ENCODE measurements at places on chromosomes 1 and 21. TPM values are rescaled to one million over a fixed set of nuclear protein-coding genes. Genes with fewer than 3 reads are reported as not detected.

- no peaks in the 10 kb centered on the region for H3K4me1 ChIP-seq
- no peaks in the 10 kb centered on the region for H3K27me3 ChIP-seq
- no peak overlapping the region for H3K27ac ChIP-seq
- no peak for DNase-seq
- no peaks in the 10 kb centered on the region for H3K36me3 ChIP-seq
These were observed 33.0 kb downstream of the RIPPLY3 start for GRCh38 chr21:37039411-37040075.

- no peak overlapping the region for H3K4me3 ChIP-seq
- H3K4me1 ChIP-seq = peaks cover 12% of the 10 kb centered on the region
- no peaks in the 10 kb centered on the region for H3K27me3 ChIP-seq
- no peaks in the 10 kb centered on the region for H3K36me3 ChIP-seq
These were observed 22.9 kb downstream of the UMODL1 start for GRCh38 chr21:42093991-42094421.

DNA sequence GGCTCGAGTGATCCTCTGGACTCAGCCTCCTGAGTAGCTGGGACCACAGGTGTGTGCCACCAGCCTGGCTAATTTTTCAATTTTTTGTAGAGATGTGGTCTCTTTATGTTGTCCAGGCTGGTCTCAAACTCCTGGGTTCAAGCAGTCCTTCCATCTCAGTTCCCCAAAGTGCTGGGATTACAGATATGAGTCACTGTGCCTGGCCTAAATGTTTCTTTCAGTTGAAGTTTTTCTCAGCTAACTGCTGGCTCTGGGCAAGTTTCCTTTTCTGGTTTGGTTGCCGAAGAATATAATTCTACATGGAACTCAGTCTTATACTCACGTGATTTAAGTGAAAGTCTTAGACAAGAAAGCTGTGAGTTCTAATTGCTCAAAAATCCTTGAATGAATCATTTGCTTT lies 57.0 kb downstream of the SASS6 start:
- H3K27ac ChIP-seq = no peak overlapping the region
- no peaks in the 10 kb centered on the region for H3K27me3 ChIP-seq
- no peaks in the 10 kb centered on the region for H3K4me1 ChIP-seq
- H3K36me3 ChIP-seq = peaks cover 99% of the 10 kb centered on the region
- no peak overlapping the region for H3K4me3 ChIP-seq

GRCh38 chr21:44024887-44025353 lies 12.8 kb downstream of the TRAPPC10 start:
- no peaks in the 10 kb centered on the region for H3K27me3 ChIP-seq
- peaks cover 27% of the 10 kb centered on the region for H3K4me1 ChIP-seq
- H3K36me3 ChIP-seq = peaks cover 8% of the 10 kb centered on the region

DNA sequence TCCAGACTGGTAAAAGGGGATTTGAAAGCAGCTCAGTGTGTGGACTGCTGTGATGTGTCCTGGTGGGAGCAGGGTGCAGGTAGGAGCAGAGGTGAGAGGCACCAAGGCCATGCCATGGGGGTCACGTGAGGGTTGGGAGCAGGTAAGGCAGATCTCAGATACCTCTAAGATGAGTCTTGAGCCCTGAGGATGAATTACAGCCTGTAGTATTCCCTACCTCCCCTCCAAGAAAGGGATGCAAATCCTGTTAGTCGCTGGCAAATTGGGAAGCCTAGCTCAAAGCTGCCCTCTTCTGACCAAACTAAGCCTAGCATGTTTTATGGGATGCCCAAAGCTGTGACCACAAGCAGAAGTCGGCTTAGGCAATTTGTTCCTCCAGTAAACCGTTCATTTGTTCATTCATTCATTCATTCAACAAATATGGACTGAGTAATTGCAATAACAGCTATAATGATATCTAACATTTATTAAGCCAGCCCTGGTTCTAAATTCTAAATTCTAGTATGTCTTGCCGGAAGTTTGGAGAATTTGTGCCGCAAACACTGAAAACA lies 3.9 kb upstream of the NUAK2 start:
- peaks cover 7% of the 10 kb centered on the region for H3K27me3 ChIP-seq
- H3K27ac ChIP-seq = no peak overlapping the region
- no peaks in the 10 kb centered on the region for H3K36me3 ChIP-seq
- no peak overlapping the region for H3K4me3 ChIP-seq

The RNF187 gene
- polyA plus RNA-seq = 5.9 TPM

DNA sequence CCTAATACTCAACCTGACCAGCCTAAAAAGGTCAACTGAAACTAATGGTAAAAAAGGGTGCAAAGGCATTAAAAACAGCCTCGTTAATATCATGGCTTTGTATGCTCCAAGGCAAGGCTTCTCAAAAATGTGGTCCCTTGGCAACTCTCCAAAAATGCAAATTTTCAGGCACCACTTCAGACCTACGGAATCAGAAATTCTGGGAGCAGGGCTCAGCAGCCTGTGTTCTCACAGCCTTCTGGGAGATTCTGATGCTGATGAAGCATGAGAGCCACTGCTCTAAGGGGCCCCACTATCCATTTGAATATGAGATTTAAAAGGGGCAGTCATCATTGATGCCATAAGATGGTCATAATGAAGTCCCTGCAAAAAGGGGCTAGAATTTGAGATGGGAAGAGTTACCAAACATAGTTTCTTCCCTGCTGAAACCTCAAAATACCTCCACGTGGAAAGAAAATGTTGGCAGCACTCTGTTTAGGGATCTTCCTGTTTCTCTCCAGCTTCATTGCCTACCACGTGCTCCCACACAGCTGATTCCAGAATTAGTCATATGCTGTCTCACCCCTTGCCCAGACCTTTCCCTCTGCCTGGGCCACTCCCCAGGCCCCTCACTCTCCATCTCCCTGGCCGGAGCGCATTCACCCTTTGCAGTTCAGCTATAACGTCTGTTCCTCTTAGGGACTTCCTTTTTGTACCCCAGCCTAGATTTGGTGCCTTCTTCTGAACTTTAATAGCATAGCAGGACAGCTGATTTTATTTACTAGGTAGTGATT lies 46.7 kb downstream of the PHC2 start:
- DNase-seq = peak; percentile 16
- H3K27ac ChIP-seq = no peak overlapping the region

- no peak overlapping the region for H3K27ac ChIP-seq
- no peak overlapping the region for H3K4me3 ChIP-seq
- peaks cover 8% of the 10 kb centered on the region for H3K4me1 ChIP-seq
- no peaks in the 10 kb centered on the region for H3K36me3 ChIP-seq
- H3K27me3 ChIP-seq = no peaks in the 10 kb centered on the region
These were observed 5.3 kb downstream of the SCMH1 start for GRCh38 chr1:41236781-41237180.

DNA sequence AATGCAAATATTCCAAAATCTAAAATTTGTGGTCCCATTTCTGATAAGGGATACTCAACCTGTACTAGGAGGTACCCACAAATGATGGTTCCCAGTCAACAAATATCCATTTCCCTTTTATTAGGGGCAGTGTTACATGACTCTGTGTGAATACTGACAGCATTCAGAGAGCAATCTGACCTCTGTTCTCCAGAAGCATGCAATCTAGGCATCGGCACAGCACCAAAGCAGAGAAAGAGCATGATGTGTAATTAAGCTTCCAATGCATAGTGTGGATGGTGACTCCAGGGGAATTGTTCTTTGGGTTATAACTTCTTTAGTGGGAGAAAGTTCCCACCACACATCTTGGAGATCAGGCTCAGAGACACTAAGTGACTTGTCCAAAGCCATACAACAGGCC lies 71.6 kb downstream of the ELAVL4 start:
- no peaks in the 10 kb centered on the region for H3K27me3 ChIP-seq
- no peak for DNase-seq
- no peak overlapping the region for H3K4me3 ChIP-seq
- no peak overlapping the region for H3K27ac ChIP-seq
- peaks cover 4% of the 10 kb centered on the region for H3K4me1 ChIP-seq

The RGS7 gene
- polyA plus RNA-seq = not detected

DNA sequence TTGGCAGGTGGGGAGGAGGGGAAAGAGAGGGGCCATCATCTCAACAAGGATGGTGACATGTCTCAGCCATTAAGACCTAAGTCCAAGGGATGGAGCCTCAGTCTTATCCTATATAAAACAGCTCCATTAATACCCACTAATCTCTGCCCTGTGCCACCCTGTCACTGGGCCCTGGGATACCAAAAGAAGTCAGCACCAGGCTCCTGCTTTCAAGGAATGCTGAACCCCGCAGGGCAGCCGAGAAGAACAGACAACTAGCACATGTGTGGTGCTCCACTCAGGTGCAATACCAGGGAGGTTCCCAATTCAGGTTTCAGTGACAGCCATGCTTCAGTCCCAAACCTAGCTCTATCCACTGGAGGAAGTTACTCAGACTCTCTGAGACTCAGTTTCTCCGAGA lies 128.4 kb downstream of the GRIK3 start:
- H3K4me1 ChIP-seq = no peaks in the 10 kb centered on the region
- no peak overlapping the region for H3K27ac ChIP-seq
- DNase-seq = no peak
- H3K4me3 ChIP-seq = no peak overlapping the region

The LCE2A gene
- polyA plus RNA-seq = not detected

The RAB3B gene
- polyA plus RNA-seq = not detected

- peaks cover 20% of the 10 kb centered on the region for H3K4me1 ChIP-seq
- H3K36me3 ChIP-seq = no peaks in the 10 kb centered on the region
- no peak overlapping the region for H3K4me3 ChIP-seq
- no peak for DNase-seq
These were observed 2.5 kb downstream of the HPCAL4 start for GRCh38 chr1:39688706-39689105.

The S100A16 gene
- polyA plus RNA-seq = not detected

GRCh38 chr1:214002060-214002459 lies 14.3 kb downstream of the PROX1 start:
- no peak overlapping the region for H3K4me3 ChIP-seq
- H3K27ac ChIP-seq = no peak overlapping the region
- no peaks in the 10 kb centered on the region for H3K36me3 ChIP-seq
- H3K4me1 ChIP-seq = no peaks in the 10 kb centered on the region
- no peak for DNase-seq
- no peaks in the 10 kb centered on the region for H3K27me3 ChIP-seq

- peak; percentile 41 for DNase-seq
- no peaks in the 10 kb centered on the region for H3K27me3 ChIP-seq
- H3K36me3 ChIP-seq = no peaks in the 10 kb centered on the region
- no peak overlapping the region for H3K27ac ChIP-seq
- H3K4me1 ChIP-seq = peaks cover 13% of the 10 kb centered on the region
These were observed 24.1 kb downstream of the PIGM start for GRCh38 chr1:160007577-160008200.

The KDF1 gene
- not detected for polyA plus RNA-seq

Measured in CD14-positive monocyte (primary cell).